ENCODE measurements at places on chromosomes 1 and 21.

DNA sequence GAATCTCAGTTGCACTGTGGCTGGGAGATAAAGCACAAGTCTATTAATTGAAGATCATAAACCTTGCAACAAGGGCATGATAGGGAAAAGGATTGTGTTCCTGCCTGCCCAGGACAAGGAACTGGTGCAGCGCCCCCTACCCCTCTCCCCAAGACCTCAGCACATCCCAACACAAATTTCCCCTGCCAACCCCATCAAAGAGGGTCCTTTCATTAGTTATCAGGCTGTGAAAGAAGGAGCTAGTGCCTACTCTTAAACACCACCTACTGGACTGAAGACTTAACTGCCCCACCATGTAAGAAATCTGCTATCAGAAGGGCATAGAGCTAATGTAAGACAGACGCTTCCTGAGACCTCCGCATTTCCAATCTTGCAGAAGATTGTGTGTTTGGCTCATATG, 372.6 kb downstream of the AGBL4 start:
- no peak for DNase-seq

- no peak for DNase-seq
These were observed 95.4 kb downstream of the RNF220 start for GRCh38 chr1:44500181-44501046.

- DNase-seq, result no peak
These were observed 329.2 kb downstream of the TGFB2 start for GRCh38 chr1:218674280-218674773.

- DNase-seq, result no peak
These were observed 295.0 kb downstream of the OMA1 start for GRCh38 chr1:58251430-58252073.

- no peak for DNase-seq
These were observed 98.7 kb upstream of the VAV3 start for GRCh38 chr1:108063703-108064102.

DNA sequence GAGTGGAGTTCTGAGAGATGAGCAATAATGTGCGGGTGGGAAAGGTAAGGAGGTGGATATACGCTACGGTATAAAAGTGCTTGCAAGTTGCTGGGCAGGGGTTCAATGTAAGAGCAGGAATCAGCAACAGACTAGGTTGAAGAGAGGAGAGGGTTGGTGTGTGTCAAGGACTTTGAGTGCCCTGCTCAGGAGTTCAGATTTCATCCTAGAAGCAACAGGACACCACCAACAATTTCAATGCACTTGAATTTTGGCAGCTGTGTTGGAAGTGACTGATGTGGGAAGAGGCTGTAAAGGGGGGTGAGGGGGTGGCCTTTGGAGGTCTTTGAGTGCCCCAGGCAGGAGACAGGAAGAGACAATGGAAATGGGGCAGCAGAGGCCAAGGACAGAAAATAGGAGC, 57.3 kb downstream of the RHOU start:
- no peak for DNase-seq

GRCh38 chr1:30404341-30404740, 319.0 kb downstream of the MATN1 start:
- DNase-seq, result no peak

- DNase-seq, result peak; percentile 29
These were observed 6.6 kb downstream of the LDLRAD2 start for GRCh38 chr1:21818656-21819055.

GRCh38 chr1:153431427-153431826, 15.1 kb downstream of the S100A7A start:
- DNase-seq, result no peak

DNA sequence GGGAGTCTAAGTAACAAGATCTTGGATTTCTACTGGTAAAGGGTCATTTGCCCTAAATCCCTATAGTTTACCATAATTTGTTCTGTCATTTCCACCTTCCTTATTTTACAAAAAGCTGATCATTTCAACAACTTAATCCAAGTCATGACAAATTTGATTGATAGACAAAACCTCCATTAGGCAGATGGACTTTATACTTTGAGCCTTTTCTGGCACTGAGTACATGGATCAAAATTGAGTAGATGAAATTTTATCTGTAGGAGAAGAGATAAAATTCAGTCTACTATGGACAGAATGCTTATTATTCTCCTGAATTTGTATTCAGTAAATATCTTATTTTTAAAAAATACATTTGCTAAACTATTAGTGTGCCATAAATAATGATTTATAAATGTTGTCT, 62.6 kb upstream of the NRIP1 start:
- no peak for DNase-seq

DNA sequence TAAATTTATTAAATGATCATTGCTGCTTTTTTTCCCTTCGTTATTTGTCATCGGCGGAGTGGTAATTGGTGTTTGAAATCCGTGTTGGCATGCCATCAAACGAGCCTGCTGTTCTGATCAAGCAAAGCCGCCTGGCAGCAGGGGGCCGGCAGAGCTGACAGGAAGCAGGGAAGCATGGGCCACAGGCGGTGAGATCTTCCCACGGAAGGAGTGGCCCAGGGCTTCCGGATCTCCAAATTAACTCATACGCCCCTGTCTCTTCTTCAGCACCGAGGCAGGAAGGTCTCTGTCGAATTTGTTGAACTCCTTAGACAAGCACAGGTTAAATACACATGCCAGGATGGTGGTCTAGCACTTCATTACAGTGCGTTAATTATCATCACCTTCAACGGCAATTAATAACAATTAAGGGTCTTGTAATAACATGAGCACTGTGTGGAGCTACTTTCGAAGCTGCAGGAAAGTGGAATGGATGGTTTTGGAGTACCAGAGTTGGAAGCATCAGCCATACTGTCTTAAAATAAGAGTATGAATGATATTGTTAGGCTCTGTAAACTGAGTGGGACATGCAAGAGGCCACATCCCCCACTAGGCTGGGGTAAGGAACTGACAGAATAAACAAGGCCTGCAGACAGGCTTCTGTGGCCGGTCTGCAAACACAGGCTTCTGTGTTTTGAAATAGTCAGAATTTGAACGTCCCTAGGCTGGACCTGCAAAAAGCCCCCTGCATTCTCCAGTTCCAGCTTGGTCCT, 199.4 kb upstream of the DAB1 start:
- DNase-seq, result no peak

DNA sequence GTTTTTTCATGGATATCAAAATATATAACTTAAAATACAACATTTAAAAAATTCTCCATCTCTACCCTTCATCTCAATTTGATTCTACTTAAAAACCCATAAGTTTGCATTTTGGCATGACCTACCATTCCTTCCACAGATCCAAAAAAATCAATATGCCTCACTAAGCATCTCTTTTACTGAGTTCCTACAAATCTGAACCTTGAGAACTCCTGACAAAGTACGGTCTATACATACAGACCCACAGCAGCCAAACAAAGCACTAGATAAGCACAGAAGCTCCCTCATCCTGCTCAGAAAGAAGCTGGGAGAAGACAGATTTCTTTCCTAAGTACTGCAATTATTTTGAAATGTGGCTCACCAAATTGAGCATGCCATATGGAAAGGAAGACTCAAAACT, 167.5 kb downstream of the KCNT2 start:
- no peak for DNase-seq

DNA sequence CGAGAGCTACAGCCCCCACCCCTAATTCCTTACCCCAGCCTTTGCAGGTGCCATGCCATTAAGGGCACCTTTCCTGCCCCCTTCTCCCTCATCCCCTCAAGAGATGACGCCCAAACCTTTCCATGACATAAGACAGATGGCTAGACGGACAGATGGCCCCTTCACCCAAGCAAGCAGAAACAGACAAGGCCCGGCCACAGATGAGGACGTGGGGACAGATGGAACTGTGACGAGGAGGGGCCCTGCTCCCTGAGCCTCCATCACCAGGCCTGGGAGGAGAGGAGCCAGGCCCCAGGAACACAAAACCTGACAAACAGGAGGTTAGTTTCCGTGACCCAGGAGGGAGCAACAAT, 24.7 kb upstream of the PEF1 start:
- DNase-seq, result no peak

GRCh38 chr1:175314300-175314699, 121.7 kb upstream of the KIAA0040 start:
- no peak for DNase-seq

DNA sequence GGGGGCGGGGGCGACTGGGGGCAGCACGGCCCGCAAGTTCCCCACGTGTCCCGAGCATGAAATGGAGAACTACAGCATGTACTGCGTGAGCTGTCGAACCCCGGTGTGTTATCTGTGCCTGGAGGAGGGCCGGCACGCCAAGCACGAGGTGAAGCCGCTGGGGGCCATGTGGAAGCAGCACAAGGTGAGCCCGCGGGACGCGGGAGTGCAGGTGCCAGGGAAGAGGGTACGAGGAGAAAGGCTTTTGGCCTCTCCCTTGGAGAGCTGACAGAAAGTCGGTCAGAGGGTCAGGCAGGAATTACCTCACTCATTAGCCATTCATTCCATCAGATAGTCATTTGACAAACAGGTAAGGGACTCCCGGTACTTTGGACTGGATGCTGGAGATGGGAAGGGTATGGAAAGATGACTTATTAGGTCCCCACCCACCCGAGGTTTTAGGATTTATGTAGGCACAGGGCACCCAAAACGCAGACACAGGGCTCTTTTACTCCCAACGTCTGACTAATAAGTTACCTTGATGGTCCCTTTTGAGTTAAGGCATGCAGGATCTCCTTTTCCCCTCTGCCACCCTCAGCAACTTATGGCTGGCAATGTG, 2.1 kb downstream of the TRIM67 start:
- no peak for DNase-seq

GRCh38 chr1:16954579-16954978, 25.8 kb downstream of the MFAP2 start:
- DNase-seq, result no peak

All from activated T-cell treated with anti-CD3 and anti-CD28 coated beads for 48 hours (primary cell).